ENCODE measurements at places on chromosomes 7 and 10. TPM values are rescaled to one million over a fixed set of nuclear protein-coding genes. Genes with fewer than 3 reads are reported as not detected.

The PGAM2 gene
- total RNA-seq, result 0.32 TPM

The GNGT1 gene
- total RNA-seq, result not detected

The SLC29A3 gene
- 3.1 TPM for total RNA-seq

The ABCA13 gene
- 0.13 TPM for total RNA-seq

The CEP55 gene
- total RNA-seq, result 18.4 TPM

The PPP1R9A gene
- under 0.01 TPM for total RNA-seq

The EN2 gene
- not detected for total RNA-seq

The NEURL1 gene
- total RNA-seq, result 0.26 TPM

The STAG3 gene
- 0.54 TPM for total RNA-seq

The NCF1 gene
- not detected for total RNA-seq

The SUPV3L1 gene
- 28.7 TPM for total RNA-seq
